ENCODE measurements at places on chromosomes 13 and 19.

DNA sequence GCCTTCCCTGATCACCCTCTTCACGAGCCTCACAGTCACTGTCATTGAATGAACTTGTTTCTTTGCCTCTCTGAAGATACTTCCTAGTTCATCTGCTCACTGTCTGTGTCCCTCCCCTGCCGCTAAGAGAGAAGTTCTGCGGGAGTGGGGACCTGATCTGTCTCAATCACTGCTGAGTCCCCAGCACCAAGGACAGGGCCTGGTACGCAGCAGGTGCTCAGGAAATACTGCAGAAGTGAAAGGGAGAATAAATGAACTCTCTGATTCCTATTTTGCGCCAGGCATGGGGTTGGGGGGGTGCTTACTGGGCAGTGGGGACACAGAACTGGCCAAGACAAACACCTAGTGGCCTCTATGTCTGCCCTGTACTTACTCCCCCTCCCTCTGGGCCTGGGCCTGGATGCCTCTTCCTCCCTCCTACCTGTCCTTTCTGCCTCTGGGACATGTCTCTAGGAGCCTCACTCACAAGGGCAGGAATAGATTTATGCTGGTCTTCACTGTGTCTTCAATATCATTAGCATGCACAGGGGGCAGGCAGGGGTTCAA is 17.5 kb downstream of the FCGBP start:
- DNase-seq = no peak

- no peak for DNase-seq
Observed at GRCh38 chr13:25717666-25718197, 334.1 kb downstream of the SHISA2 start.

- peak; percentile 70 for DNase-seq
Observed at GRCh38 chr19:6739390-6739882, at the start of gene TRIP10. Gene TRIP10 (plus strand): TSS chr19:6739680. CDS start chr19:6739762, 82 bp downstream.

DNA sequence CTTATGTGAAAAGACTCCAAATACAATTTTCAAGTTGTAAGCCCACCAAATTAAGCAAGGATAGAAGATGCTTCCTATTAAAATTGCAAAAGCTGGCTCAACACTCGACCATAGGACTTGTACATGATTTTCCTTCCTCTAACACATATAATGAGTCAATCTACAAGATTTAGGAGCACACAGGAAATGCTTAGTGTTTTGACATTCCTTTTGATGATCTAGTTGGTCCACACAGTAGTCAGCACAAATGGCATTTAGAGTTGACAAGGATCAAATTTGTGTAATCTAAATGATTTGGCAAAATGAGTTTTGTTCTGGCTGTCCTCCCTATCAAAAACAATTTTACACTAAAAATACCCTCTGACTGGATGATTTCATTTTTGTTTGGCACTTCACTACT is 340.2 kb downstream of the DIAPH3 start:
- DNase-seq = no peak

GRCh38 chr13:77919246-77919920 is 752 bp upstream of the EDNRB start:
- DNase-seq = no peak

DNA sequence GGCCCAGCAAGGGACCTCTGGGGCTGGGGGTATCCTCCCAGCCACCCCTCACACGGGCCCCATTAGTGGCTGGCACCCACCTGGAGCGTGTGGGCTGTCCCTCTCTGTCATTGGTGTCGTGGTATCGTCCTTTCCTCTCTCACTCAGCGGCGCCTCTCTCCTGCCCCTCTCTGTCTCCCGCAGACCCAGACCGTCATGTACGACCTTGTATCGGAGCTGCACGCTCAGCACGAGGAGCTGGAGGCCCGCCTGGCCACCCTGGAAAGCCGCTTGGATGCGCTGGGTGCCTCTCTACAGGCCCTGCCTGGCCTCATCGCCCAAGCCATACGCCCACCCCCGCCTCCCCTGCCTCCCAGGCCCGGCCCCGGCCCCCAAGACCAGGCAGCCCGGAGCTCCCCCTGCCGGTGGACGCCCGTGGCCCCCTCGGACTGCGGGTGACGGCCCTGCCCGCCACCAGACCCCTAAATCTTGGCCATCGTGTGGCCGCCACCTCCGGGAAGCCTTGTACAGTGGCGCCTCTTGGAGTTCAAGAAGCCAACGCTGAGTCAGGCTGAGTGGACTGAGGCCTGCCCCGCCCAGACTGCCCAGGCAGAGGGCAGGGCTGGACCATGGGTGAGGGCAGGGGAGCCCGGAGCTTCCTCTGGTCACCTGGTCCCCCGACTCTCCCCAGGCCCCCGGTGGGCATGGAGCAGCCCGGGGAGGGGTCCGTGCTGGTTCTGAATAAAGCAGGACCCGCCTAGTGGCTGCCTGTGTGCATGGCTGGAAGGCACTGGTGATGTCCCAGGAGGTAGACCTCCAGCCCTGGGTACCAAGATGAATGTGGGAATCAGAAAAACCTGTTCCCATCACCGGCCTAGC is 9.8 kb upstream of the ARRDC2 start:
- DNase-seq = no peak

- DNase-seq = no peak
Observed at GRCh38 chr13:81211713-81212112, 870.8 kb upstream of the SPRY2 start.

DNA sequence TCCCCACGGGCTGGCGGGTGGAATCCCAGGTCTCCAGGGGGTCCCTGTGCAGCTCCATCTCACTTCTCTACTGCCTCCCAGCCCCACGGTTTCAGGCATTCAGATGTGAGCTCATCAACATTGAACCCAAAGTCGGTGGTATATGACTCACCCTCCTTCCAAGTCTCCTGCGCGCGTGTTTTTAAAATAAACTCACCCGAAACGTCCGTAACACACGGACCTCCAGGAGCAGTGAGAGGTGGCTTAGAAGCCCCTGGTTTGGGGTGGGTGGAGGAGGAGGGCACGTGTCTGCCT is 14.0 kb upstream of the CRTC1 start:
- no peak for DNase-seq

DNA sequence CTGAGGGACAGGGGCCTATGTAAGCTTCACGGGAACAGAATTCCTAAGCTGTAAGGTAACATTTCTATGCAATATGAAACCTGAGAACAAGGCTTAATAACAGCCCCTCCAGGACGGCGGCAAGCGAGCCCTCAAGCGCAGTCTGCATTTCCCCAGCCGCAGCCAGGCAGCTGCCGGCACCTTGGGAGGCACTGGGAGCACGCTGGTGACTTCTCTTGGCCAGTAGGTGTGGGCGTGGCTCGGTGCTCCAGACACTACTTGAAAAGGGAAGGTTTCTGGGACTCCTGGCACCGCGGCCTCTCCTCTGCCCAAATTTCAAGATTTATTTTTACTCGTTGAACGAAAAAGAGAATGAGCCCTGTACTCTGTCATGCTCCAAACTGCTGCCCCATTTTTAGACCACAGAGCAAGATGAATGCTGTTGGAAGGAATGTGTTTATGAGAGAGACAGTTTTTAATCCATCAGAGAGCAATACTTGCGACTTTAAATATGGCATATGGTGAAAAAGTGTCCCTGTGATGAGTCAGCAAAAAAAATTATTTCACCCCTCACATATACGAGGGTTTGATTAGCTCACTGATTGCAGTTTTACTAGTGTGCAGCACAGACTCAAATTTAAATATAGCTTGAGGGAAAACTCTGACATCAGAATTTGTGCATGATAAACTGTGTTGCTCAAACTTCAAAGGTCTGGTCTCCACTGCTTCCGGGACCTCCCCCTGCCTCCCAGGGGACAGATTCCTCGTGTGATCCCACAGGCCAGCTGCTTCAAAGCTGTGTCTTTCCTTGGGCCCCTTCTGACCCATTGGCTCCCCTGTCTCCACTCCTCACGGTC is 81.2 kb downstream of the COL4A2 start:
- DNase-seq = peak; percentile 50

DNA sequence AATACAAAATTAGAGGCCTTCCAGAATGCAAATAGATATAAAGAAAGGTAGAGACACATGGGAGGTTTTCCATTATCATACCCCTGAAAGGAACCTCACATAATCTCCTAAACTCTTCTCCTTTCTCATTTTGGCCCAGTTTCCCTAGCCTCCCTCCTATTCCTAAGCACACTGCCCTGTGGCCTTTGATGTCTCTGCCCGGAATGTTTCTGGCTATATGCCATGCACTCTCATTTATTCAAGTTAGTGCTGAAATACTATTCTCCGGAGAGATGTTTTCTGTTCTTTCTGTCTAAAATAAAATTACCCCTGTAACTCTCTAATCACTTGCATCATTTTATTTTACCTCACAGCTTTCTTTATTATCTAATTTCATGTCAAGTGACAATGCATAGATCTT is 1287.7 kb downstream of the SLITRK5 start:
- no peak for DNase-seq

GRCh38 chr19:340620-341385 is 3.8 kb downstream of the MIER2 start:
- no peak for DNase-seq

DNA sequence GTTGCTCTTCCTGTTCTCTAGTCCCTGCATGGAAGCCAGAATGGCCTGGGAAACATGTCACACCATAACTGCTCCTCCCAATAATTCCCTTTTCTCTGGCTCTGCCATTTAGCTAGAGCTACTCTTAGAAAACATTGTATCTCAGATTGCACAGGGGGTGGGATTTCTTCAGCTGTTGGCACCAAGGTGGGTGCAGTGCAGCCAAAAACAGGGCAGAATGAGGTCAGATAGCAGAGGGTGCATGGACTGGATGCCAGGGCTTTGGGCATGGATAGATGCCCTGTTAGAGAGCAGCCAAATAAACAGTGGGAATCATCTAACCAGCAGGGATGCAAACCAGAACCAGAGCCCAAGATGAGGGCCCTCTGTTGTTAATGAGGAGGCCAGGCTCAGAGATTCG is 4.9 kb upstream of the AMER2 start:
- DNase-seq = no peak

DNA sequence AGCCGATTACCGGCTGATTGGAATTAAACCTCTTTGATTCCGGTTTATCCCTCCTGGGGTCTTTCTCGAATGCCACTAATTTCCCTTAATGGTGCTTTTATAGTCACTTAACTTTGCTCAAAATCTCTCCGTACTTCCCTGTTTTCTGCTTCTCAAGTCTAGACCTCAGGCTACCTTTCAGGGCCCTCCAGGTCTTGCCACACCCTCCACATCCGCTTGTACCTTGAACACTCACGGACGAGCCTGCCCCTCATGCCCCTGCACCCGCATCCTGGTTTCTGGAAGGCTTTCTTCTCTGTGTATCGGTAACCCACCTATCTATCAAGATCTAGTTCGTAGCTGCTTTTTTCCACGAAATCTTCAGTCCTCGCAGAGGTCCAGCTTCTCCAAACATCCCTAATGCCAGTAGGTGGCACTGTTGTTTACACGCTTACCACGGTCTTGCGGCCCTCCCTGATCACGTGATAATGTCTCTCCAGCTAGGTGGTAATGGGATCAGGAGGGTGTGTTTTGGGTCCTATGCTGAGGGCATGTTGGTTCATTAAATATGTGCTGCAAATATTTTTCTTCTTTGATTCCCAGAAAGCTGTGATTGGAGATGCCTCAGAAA is 13.8 kb downstream of the ATP12A start:
- DNase-seq = peak; percentile 64

DNA sequence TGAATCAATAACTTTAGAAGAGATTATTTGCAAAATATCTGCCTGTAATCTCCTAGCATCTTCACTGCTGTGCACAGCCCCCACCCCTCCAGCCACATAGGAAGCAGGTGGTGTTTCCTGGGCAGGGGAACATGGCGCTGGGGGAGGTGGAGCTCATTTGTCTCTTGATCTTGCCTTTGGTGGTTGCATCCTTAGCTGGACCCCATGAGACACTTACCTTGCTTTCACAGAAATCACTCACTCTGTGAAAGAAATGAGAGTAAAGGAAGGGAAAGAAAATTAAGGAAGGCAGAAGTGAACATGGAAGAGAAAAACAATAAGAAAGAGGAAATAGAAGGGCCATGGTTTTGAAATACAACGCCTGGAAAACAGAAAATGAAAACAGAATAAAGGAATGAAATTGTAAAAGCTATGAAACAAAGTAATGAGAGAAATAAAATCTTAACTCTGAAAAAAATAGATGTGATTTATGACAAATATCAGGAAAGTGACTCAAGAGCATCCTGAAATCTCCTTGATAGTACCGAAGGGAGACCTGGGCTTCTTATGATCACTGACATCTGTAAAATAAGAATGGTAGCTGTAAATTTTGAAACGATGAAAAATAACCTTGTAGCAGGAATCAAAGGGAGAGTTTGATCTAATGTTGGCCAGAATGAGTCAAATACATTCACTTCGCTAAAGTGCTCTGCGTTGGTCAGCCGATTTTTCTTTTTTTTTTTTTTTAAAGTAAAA is 17.2 kb upstream of the RNASEH2B start:
- no peak for DNase-seq

- DNase-seq = no peak
Observed at GRCh38 chr19:40797166-40797962, 1.6 kb upstream of the EGLN2 start.

GRCh38 chr19:281992-282391 is 9.2 kb downstream of the PLPP2 start:
- DNase-seq = no peak

DNA sequence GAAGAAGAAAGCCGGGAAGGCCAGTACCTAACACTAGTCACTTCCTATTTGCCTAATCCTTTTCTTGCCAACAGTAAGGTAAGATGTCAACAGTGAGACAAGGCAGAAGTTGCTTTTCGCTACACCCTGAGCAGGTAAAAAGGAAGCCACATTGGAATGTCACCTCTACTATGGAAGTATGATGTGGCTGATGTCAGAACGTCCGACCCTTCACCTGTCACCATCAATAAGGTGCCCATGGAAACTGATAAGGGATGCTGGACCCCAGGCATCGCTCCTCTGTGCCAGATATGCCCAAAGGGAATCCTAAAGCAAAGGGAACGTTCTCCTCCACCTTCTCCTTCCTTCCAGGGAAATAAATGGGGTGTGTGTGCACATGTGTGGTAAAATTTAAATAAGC is 34.3 kb downstream of the COL4A1 start:
- DNase-seq = no peak

GRCh38 chr19:9075064-9075949 is 11.6 kb upstream of the OR1M1 start:
- peak; percentile 22 for DNase-seq

DNA sequence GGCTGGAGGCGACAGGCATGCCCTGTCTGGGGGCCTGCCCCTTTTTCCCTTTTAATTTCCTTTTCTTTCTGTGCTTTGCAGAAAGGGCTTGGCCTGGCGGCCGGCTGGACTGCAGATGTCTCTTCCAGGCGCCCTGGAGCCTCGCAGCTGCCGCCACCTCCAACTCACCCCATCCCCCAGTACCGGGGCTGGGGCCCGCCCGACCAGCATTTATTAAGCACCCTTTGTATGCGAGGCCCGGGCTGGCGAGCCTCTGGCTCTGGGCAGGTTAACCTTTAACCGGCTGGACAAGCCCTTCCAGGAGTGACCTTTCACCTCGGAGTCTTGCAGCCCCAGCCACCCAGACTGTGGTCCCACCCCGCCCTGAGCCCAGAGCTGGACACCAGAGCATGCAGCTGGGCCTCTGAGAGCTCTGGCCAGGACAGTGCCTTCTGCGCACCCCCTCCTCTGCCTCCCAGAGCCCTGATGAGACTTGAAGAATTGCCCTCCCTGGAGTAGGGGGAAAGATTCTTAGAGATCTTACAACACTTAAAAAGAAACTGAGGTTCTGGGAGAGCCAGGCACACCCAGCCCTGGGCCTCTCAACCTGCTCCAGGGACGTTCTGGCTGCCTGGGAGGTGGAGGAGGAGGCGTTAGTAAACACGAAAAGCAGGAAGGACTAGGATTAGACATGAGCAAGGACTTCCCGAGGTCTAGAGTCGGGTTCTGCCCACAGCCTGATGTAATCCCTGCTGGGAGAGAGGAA is 1.1 kb upstream of the NR2F6 start:
- no peak for DNase-seq

- DNase-seq = no peak
Observed at GRCh38 chr19:10126213-10126639, 6.5 kb upstream of the EIF3G start.

- DNase-seq = no peak
Observed at GRCh38 chr19:33355535-33355934, 18.0 kb upstream of the CEBPG start.

Data from retina (tissue), 1 donor.